ENCODE measurements at places on chromosomes 3 and 15.

DNA sequence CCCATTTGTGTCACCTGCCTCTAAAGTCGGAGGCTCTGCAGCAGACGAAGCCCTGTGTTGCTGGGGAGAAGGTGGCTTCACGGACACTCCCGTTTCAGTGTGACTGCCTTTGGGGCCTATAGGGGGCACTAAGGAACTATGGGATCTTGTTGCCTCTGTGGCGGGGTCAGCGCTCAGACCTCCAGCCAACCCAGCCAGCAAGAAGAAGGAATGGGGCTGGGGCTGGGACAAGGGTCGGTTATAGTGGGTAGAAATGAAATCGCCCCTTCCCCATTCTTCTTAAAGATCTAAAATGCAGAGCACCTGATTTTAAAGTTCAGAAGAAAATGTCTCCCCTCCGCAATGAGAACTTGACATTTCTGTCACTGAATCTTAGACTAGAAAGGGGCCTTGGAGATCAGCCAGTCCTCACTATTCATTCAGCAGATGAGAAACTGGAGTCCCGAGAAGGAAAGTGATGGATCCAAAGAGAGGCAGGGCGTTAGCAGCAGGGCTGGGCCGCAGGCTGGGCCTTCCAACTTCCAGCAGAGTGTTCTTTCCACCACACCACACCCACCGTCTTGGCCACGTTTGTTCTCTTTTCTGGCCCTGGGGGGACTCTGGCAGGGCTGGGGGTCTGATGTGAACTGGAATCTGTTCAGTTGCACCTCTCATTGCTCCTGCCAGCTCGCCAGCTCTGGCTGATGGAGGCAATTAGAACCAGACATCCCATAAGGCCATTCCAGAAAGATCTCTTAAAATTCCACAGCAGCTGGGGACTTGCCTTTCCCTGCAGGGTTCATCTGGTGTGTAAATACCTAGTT is 195.4 kb downstream of the OPA1 start:
- peak; percentile 45 for DNase-seq

DNA sequence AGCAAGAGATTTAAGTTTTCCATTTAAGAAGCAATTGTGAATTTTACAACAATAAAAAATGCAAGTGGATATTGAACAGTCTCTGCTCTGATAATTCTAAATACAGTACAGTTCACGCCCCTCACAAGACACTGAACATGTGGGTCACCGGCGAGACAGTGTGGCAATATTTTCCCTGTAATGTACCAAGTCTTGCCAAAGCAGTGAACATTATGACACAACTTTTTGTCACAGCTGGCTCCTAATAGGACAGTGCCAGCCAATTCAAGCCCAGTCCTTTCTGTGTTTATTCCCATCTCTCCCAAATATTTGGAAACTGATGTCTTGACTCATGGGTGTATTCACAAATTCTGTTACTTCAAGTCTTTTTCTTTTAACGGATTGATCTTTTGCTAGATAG is 62.3 kb downstream of the PPARG start:
- DNase-seq = peak; percentile 20

DNA sequence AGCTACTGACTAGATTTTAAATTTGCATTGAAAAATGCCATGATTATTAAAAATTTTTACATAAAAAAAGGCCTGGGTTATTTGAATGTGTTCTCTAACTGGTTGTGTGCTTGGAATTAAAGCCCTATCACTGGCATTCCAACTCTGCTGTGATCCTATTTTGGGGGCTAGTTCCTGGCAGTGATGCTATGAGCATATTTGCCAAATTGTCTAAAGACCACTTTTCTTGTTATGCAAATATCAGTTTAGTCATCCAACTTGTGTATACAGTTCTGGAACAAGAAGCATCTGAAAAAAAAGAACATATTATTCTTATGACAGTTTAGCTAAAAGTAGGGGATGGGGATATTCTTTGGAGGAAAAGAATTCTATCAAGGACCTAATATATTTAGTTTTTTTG is 243.4 kb upstream of the ZNF717 start:
- no peak for DNase-seq

DNA sequence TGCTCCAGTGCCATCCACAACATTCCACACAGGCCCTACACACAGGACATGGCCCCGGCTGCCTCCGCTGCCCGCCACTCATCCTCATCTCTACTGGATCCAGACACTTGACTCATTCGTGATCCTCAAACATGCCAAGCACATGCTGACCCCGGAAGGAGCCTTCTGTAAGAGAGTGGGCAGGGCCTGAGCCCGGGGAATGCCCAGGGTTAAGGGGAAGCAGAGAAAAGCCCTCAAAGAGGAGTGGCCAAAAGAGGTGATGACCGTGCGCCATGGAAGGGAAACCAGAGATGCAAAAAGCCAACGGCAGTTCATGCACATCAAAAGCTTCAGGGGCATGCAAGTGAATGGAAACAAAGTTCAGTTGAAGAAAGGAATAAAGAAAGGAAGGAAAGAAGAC is 46.1 kb downstream of the RFTN1 start:
- peak; percentile 68 for DNase-seq

GRCh38 chr3:14620512-14620911 is 31.1 kb upstream of the CCDC174 start:
- DNase-seq = no peak

DNA sequence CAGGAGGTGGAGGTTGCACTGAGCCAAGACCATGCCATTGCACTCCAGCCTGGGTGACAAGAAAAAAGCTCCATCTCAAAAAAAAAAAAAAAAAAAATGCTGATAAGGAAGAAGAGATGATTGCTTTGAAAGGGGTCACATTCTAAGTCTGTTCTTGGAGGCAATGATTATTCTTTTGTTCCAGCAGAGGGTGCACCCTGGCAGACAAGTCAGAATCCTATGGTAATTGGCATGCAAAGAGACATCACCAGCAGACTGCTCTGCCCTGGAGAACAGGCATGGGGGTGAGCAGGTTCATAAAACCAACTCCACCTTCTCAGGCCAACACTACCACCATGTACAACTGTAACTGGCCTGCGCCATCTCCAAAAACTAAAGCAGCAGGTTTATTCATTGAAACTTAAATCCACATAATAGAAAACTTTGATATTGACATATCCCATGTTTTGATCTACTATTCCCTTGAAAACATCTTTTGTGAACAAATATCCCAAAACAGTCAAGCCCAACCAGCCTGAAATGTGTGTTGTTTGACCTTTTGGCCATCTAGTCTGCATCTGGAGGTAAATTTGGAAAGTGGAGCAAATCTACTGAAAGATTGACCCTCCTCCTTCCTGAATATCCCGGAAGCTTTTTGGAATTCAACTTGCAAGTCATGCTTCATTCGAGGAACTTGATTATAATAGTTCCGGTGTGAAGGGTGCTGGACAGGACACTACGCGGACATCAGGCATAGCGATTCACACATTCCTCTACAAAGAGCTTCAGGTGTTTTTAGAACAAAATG is 100.3 kb downstream of the MECOM start:
- DNase-seq = no peak

DNA sequence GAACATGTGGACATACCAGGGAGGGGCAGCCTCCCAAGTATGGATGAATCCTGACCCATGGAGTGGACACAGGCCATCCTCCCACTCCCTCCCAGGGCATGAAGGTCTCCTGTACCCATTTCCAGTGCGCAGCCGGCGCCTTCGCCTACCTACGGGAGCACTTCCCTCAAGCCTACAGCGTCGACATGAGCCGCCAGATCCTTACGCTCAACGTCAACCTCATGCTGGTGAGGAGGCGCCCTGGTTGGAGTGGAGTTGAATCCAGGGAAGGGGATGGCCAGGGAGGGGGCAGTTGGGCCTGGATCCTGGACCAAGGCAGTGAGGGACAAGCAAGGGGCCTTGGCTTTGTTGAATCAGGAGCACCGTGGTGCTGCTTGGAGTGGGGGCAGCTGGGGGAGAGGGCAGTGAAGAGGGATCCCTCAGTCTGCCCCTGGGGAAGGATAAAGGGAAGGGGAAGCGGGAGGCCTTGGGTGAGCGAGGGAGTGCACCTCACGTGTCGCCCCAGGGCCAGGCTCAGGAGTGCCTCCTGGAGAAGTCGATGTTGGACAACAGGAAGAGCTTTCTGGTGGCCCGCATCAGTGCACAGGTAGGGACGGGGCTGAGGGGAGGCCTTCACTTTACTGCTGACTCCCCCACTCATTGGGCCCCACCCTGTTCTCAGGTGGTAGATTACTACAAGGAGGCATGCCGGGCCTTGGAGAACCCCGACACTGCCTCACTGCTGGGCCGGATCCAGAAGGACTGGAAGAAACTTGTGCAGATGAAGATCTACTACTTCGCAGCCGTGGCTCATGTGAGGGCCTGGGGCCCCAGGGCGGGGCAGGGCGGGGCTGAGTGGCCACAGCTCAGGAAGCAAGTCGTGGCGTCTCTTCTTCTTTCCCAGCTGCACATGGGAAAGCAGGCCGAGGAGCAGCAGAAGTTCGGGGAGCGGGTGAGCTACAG is 25.3 kb downstream of the PTPN23 start:
- no peak for DNase-seq

DNA sequence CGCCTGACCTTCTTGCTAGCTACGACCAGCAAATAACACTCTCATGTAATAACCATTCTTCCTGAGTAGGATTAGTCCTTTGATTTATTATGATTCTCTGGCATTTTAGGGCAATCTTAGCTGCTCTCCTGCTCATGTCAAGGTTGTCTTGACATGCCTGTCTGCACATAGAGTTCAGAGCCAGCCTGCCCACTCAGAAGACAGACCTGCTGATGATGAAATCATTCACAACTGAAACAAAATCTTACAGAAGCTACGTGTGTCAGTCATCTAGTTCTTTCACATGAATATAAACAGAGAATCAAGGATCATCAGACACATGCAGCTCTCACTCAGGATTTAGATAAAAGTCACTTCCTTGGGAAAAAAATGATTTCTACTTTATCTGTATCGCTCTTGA is 173.6 kb upstream of the LYSMD4 start:
- no peak for DNase-seq

DNA sequence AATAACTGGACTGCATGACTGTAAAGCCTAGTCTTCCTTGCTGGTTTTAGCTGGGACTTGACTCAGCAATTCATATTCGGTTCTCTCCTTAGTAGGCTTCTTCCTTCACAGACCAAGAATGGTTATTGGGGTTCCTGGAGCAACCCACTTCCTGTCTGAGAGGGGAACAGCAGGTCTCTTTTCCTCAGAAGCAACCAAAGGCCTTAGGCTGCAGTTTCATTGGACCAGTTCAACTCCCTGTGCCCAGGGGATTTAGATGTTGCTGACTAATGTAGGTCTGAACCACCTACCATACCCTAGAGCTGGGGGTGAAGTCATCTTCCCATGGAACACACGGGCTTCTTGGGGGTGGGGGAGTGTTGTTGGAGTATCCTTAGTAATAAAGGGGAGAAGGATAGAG is 84.0 kb upstream of the SKOR1 start:
- no peak for DNase-seq

DNA sequence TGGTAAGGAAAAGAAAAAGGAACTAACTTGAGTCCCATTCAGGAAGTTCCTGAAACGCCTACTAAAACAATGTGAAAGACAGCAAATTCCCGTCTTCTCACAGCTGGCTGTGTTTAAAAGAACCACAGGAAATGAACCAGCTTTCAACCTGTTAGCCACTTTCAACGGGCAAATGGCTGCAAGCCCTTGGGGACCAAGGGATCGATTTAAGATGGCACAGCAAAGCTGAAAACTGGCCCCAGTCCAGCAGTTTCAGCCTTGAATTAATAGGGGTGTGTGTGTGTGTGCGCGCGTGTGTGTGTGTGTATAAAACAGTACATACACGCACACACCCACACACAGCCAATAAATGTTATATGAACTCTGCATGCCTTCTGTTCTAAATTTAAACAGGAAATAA is 168.7 kb upstream of the TMCO5A start:
- no peak for DNase-seq

GRCh38 chr3:187807086-187807862 is 62.0 kb upstream of the BCL6 start:
- no peak for DNase-seq

DNA sequence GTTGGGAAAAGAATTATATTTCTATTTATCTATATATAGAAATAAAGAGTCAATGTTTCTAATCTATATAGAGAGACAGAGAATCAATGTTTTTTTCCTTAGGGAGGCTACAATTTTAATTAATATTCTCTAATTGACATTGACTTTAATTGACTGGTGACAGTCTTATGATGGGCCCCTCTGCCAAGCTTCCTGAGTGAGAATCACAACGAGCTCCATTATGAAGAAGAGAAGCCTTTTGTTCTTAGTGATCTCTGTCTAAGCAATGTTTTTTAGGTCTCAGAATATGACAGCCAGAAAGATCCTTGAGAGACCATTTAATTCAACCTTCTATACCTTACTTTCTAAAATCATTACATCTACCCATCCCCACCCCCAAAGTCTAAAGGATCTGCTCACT is 70.9 kb downstream of the IGSF11 start:
- DNase-seq = no peak

GRCh38 chr15:84833447-84834228 is 16.5 kb downstream of the ALPK3 start:
- no peak for DNase-seq

DNA sequence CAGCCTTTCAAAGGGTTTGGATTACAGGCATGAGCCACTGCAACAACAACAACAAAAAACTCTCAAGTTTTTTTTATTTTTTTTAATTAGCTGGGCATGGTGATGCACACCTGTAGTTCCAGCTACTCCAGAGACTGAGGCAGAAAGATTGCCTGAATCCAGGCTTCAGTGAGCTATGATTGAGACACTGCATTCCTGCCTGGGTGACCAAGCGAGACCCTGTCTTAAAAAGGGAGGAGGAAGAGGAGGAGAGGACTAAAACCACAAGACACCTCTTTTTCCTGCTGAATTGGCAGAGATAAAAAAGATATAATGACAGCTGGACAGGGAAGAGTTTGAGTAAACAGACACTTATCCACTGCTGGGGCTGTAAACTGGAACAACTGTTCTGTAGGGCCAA is 22.7 kb upstream of the CHRNB4 start:
- DNase-seq = no peak

GRCh38 chr3:190192087-190192486 is 71.4 kb upstream of the P3H2 start:
- no peak for DNase-seq

DNA sequence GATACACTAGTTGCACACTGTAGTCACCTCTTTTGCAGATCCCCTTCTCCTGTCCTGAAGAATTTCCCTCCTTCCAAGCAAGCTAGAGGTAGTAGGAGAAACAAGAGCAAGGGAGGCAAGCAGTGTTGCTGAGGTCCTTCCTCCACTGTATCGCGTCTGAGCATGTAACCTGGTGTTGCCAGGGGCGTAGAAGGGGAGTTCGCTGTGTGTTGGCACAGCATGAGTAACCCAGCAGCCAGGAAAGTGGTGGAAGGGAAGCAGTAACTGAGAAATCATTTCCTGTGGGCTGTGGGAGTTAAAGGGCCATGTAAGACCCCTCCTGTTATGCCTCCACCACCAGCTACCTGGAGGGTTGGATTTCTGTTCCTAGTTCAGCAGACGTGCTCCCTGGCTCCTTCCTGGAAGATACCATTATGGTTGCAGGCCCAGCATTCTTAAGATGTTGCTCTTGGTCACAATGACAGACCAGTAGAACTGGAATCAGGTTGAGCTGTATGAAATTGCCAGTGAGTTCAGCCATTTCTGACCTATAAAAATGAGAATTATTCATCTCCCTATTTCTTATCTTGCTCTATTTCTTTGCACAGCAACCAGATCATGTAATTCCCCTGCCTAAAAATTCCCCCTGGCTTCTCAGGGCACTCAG is 215.3 kb upstream of the TOPAZ1 start:
- no peak for DNase-seq
